Activated CD4-positive, CD25-positive, alpha-beta regulatory T cell (primary cell): ENCODE measurements at places on chromosomes 2 and 18.

GRCh38 chr18:24989760-24990593 is 362.0 kb downstream of the ZNF521 start:
- DNase-seq: no peak

GRCh38 chr2:225173909-225174308 is 131.6 kb upstream of the DOCK10 start:
- DNase-seq: no peak

DNA sequence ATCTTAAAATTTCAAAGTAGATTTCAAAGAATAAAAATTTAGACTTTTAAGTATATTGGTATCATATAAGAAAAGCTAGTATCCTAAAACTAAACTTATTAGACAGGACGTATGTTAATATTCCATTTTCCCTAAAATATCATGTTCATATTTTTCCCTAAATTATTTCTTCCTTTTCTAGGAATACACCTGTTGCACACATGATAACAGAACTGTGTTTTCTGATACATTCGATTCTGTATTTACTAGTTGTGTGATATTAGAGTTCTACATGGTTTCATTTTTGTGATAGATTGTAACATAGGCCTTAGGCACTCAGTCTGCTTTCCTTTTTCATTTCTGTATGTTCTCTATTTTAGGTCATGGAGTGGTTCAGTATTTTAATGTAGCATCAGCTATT is 10.9 kb downstream of the RBM45 start:
- no peak for DNase-seq

- no peak for DNase-seq
Measured at GRCh38 chr2:230660294-230661060, 52.2 kb upstream of the CAB39 start.

DNA sequence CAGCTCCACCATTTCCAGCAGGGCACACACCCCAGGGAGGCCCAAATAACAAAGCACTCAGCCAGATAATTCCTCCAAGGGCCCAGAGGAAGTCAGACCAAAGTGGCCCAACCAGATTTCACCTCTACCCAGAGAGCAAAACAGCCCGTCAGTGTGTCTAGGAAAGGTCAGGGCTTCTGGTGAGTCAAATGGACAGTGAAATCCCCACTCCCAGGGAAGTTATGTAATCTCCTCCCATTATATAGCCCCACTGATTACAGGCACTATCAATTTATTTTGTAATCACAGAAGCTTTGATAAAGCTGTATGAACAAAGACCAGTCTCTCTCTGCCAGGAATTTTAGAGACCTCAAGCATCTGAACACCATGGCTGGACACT is 4.0 kb downstream of the B4GALT6 start:
- no peak for DNase-seq

DNA sequence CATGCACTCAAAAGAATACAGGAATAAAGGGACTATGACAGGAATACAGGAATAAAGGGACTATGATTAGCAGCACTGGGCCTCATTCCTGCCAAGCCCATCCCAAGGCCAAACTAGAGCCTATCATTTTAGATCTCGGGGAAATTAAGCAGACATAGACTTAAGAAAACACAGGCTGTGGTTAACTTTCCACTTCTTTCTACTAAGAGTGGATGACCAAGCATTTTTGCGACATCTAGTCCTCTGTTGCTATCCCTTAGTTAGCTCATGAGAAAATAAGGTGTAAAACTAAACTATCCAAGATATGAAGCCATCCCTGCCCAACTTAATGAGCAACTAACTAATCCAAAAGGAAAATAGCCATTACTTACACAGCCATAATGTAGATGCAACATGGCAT is 5.9 kb downstream of the LYPD1 start:
- no peak for DNase-seq

DNA sequence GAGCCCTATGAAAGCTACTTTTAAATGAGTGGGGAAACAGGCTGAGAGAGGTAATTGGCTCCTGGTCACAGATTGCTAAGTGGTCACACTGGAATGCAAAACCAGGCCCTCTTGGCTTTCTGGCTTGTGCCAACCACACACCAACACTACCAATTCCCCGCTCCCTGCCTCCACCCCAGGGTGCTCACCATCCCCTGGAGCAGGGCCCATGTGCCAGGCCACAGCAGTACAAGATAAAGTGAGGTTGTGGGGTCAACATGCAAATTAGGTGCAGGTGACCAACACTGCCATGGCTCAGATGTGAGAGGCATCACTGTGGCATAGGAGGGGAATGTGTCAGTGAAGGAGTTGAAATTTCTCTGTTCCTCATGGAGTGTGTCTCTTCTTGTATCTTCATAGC is 312.5 kb downstream of the MYCN start:
- DNase-seq: no peak

DNA sequence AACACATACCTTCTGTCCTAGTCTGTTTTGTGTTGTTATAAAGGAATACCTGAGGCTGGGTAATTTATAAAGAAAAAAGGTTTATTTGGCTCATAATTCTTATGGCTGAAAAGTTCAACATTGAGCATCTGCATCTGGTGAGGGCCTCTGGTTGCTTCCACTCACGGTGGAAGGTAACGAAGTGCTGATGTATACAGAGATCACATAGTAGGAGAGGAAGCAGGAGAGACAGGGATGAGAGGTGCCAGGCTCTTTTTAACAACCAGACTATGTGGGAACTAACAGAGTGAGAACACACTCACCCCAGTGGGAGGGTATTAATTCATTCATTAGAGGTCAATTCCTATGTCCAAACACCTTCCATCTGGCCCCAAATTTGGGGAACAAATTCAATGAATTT is 463.8 kb downstream of the DSC3 start:
- no peak for DNase-seq

- DNase-seq: no peak
Measured at GRCh38 chr2:66771359-66771976, 336.5 kb downstream of the MEIS1 start.
